ENCODE measurements at places on chromosomes 7 and 10.

- no peak overlapping the region for H3K27ac ChIP-seq
- no peaks in the 10 kb centered on the region for H3K4me1 ChIP-seq
- no peaks in the 10 kb centered on the region for H3K27me3 ChIP-seq
- no peaks in the 10 kb centered on the region for H3K36me3 ChIP-seq
- no peak for DNase-seq
- no peak overlapping the region for H3K4me3 ChIP-seq
These were observed 165.9 kb downstream of the PLXNA4 start for GRCh38 chr7:132410385-132410784.

- H3K36me3 ChIP-seq = no peaks in the 10 kb centered on the region
- no peaks in the 10 kb centered on the region for H3K27me3 ChIP-seq
- peak overlapping the region; percentile 76 for H3K27ac ChIP-seq
- H3K4me3 ChIP-seq = no peak overlapping the region
- H3K4me1 ChIP-seq = no peaks in the 10 kb centered on the region
These were observed 6.3 kb downstream of the RAPGEF5 start for GRCh38 chr7:22350466-22351328.

- DNase-seq = no peak
- H3K27me3 ChIP-seq = no peaks in the 10 kb centered on the region
- H3K4me3 ChIP-seq = no peak overlapping the region
These were observed 28.5 kb upstream of the SH2B2 start for GRCh38 chr7:102258073-102258748.

DNA sequence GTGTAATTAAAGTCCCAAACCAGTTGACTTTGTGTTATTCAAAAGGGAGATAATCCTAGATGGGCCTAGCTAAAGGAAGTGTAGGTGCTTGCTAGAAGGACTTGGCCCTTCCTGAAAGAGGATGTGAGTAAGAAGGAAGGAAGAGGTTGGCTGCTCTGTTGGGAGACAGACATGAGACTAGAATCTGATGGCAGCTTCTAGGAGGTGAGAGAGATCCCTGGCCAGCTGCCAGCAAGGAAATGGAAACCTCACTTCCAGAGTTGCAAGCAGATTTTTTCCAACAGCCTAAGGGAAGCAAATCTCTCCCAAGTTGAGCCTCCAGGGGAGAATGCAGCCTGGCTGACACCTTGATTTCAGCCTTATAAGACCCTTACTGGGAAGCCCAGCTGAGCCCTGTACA, 368.4 kb upstream of the ZMIZ1 start:
- H3K36me3 ChIP-seq = no peaks in the 10 kb centered on the region
- H3K27ac ChIP-seq = no peak overlapping the region
- H3K4me3 ChIP-seq = no peak overlapping the region
- H3K27me3 ChIP-seq = no peaks in the 10 kb centered on the region
- DNase-seq = no peak

DNA sequence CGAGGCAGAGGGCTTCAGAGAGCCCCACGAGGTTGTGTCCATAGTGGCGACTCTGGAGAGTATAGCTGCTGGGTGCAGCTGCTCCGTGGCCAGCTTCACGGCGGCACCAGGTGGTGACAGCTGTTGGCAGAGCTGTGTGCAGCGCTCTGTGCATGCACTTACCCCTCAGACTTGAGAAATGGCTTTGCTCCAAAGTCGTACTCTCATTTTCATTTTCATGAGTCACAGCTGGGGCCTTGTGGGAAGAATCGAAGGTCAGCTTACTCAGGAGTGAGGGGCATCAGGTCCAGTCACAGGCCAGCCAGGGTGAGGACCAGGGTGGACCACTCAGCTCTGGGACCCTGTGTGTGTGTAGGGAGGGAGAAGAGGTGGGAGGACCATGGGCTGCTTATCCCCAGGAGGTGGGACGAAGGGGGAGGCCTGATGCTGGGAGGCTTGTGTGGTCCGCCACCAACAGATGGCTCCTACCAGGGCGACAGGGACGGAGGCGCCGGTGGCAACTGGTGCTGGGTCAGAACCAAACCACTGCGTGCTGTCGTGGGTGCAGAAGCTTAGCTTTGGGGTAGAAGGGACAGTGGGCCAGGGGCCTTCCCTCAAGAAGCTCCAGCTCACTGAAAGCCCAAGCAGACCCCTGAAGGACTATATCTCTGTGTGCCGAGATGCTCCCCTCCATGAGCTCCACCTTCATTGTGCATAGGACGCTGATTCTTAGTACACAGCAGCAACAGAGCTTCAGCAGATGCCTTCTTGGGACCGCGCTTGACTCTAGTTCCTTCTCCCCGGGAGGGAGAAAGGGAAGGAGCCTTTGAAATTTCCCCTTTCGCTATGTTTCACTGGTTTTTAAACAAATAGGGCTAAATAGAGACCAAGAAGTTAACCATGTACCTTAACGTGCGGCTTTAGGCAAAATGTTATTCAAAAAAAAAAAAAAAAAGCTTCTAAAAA, 225.0 kb downstream of the CELF2 start:
- no peaks in the 10 kb centered on the region for H3K27me3 ChIP-seq
- no peaks in the 10 kb centered on the region for H3K36me3 ChIP-seq
- no peak overlapping the region for H3K4me3 ChIP-seq
- peak; percentile 69 for DNase-seq

GRCh38 chr7:21371360-21371759, 56.5 kb upstream of the SP4 start:
- peaks cover 7% of the 10 kb centered on the region for H3K4me1 ChIP-seq
- H3K27ac ChIP-seq = no peak overlapping the region
- H3K4me3 ChIP-seq = no peak overlapping the region
- no peaks in the 10 kb centered on the region for H3K36me3 ChIP-seq

DNA sequence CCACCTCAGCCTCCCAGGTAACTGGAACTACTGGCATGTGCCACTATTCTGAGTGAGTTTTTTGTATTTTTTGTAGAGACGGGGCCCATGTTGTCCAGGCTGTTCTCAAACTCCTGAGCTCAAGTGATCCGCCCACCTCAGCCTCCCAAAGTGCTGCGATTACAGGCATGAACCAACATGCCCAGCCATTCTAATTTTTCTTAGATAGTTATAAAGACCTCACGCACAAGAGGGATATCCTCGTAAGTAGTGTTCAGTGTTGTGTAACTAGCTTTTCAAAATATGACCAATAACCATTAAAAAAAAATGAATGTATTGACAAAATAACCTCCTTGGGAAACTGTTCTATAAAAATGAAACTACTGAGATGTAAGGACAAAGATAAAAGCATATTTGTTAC, 90.5 kb upstream of the FERD3L start:
- H3K4me1 ChIP-seq = no peaks in the 10 kb centered on the region
- DNase-seq = no peak
- H3K36me3 ChIP-seq = no peaks in the 10 kb centered on the region
- no peak overlapping the region for H3K27ac ChIP-seq
- H3K27me3 ChIP-seq = no peaks in the 10 kb centered on the region
- no peak overlapping the region for H3K4me3 ChIP-seq

DNA sequence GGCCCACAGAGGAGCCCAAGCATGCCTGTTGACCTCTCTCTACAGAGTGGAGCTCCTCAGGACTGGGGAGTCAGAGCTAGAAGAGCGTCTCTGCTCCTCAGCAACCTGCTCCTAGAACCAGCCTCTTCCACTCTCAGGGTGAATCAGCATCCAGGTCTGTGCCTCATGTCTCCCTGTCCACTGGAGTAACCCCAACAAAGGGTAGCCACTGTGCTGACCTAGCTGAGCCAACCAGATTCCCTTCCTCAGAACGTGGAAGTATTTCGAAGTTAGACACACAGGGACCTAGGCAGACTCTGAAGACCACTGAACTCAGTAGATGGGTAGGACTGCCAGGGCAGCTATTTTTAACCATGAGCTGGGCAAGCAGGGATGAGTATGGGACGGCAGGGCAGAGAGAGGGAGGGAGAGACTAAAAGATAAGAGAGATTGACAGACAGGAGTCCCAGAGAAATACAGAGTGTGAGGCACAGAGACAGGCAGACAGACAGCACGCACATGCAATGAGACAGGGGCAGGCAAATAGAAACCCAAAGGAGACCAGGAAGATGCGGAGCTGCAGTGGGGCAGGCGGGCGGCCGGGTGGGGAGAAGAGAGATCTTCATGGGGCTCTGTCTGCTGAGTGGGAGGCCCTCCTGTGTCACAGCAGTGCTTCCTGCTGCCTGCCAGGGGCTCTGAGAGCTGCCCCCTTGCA, 56.7 kb downstream of the OSBPL3 start:
- no peak overlapping the region for H3K4me3 ChIP-seq
- H3K4me1 ChIP-seq = no peaks in the 10 kb centered on the region
- no peak overlapping the region for H3K27ac ChIP-seq
- H3K27me3 ChIP-seq = no peaks in the 10 kb centered on the region

DNA sequence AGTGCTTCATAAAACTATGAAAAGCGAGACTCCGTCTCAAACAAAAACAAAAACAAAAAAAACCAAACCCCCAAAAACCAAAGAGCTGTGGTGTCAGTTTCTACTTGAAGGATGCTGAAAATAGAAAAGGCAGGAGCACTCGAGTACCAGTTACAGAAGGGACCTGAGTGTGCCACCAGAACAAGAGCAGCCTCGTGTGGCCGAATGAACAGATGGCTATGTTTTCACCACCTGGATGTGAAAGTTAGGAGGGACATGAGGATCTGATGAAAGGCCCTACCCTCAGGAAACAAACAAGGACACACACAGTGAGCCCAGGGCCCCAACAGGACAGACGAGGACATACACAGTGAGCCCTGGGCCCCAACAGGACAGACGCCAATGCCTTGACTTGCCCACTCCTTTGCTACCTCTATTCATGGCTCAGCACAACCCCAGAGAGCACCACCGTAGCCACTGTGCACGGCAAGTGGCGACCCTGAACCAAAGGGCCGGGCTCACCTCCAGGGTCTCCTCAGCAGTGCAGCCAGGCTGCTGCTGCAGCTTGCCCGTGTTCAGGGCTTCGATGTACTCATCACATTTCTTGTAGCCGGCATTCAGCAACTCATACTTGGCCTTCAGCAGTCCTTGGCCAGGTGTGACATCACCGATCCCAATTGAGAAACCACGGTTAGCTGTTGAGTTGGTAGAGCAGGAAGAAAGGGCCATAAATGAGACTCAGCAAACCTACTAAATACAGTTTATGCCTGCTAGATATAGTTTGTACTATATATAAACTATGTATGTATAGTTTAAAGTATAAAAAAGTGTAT, 24.9 kb downstream of the POLR3A start:
- no peak overlapping the region for H3K27ac ChIP-seq
- H3K4me1 ChIP-seq = no peaks in the 10 kb centered on the region
- no peak overlapping the region for H3K4me3 ChIP-seq
- no peaks in the 10 kb centered on the region for H3K36me3 ChIP-seq
- no peaks in the 10 kb centered on the region for H3K27me3 ChIP-seq

DNA sequence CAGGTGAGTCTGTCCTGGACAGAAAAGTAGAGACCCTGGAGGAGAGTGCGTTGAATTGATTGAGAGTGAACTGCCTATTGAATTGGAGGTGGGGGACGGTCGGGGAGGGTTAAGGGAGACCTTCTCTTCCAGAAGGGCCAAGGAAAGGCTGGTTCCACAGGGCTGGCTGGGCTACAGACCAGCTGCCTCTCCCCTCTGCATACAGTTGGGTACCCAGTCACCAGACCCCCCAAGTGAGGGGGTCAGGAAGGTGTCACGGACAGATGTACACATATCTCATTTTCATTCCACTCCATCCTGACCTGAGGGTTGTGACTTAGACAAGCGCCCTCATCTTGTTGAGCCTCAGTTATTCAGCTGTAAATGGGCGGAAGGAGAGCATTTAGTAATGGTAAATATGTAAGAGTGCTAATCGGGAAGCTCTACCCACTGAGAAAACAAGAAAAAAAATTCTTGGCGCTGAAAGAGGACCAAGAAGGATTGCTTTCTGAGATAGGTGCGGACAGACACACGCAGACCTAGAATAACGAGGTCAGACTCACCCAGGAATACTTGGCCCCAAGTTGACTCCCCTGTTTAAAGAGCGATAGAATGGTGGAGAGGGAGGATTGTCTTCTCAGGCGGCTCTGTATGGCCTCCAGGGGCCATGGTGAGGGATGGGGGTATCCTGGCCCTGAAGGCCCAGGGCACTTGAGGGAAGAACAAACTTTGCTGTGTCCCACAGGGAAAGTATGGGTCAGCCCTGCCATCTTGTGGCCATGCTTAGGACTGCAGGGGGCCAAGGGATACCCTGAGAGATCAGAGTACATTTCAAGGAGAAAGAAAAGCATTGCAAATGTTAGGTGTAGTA, 7.2 kb upstream of the MBL2 start:
- H3K4me1 ChIP-seq = no peaks in the 10 kb centered on the region
- H3K4me3 ChIP-seq = no peak overlapping the region
- H3K27me3 ChIP-seq = no peaks in the 10 kb centered on the region
- DNase-seq = peak; percentile 78
- no peaks in the 10 kb centered on the region for H3K36me3 ChIP-seq

- no peaks in the 10 kb centered on the region for H3K36me3 ChIP-seq
- DNase-seq = peak; percentile 54
- H3K27ac ChIP-seq = peak overlapping the region; percentile 79
- peak overlapping the region; percentile 48 for H3K4me3 ChIP-seq
These were observed 1.4 kb downstream of the HPSE2 start for GRCh38 chr10:99234041-99234790.

DNA sequence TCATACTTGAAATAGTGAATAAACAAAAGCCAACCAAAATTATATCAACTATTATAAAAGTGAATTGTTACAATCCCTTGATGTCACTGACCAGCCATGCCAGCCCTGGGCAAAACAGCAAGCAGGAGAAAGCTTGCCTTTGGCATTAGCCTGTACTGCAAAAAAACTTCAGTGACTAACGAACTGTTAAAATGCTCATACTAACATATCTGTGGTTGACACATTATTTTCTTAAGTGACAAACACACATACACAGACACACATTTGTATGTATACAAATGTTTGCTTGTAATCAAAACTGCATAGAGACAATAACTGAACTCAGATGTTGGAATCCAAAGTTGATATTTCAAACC, 29.5 kb downstream of the CHCHD3 start:
- no peak overlapping the region for H3K4me3 ChIP-seq
- H3K27ac ChIP-seq = no peak overlapping the region
- H3K36me3 ChIP-seq = no peaks in the 10 kb centered on the region
- H3K4me1 ChIP-seq = no peaks in the 10 kb centered on the region

DNA sequence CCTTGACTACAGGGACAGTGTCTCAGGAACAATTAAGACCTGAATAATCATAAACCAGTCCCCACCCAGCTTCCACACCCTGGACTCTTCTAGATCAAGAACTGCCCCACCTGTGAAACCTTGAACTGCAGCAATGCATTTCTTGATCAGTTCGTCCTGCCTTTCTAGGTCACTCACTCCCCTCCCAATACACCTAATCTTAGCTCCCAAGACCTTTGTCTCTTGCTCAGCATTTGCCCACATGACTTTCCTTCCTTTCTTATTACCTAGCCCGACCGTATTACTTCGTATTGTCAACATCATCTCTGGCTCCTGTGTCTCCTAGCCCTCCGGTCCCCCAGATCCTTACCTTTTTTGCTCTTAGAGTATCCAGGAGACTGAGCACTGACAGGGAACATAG, 5.5 kb upstream of the NAMPT start:
- no peaks in the 10 kb centered on the region for H3K27me3 ChIP-seq
- DNase-seq = peak; percentile 86
- no peak overlapping the region for H3K4me3 ChIP-seq
- H3K36me3 ChIP-seq = no peaks in the 10 kb centered on the region

GRCh38 chr7:80520199-80520598, 8.3 kb upstream of the GNAT3 start:
- no peaks in the 10 kb centered on the region for H3K27me3 ChIP-seq
- H3K36me3 ChIP-seq = no peaks in the 10 kb centered on the region
- H3K4me1 ChIP-seq = no peaks in the 10 kb centered on the region
- no peak for DNase-seq

Data from Peyer's patch (tissue), 4 donors.